ENCODE measurements at places on chromosomes 13 and 19.

DNA sequence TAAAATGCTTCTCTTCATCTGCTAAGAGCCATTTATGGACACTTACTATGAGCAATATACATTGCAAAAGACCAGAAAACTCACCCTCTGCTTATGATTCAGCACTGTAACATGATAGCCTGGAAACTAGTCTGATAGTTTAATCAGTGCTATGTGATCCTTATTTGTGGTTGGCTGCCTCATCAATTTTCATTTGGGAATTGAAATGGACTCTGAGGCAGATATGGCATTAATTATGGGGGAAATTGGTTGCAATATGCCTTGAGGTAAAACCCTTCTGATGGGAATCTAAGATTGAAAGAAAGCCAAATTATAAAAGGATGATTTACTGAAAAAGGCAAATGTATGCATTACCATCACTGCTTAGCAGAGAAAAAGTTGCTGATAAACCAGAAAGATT lies 33.5 kb downstream of the FAM216B start:
- DNase-seq: no peak

DNA sequence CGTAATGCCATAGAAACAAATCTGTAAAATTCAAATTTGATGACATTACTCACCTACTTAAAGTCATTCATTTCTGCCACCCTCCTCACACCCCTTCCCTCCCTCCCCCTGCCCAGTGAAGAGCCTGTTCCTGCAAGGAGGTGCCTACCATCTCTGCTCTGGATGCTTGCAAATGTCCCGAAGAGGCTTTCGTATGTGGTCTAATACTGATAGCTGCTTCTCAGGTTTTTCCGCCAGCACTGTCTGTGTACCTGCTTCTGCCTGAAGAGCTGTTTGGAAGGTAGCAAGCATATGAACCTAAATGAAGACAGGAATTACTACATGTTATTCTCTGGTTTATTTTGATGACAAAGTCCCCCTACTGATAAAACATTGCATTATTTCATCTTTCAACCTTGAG lies 57.1 kb downstream of the GPALPP1 start:
- no peak for DNase-seq

DNA sequence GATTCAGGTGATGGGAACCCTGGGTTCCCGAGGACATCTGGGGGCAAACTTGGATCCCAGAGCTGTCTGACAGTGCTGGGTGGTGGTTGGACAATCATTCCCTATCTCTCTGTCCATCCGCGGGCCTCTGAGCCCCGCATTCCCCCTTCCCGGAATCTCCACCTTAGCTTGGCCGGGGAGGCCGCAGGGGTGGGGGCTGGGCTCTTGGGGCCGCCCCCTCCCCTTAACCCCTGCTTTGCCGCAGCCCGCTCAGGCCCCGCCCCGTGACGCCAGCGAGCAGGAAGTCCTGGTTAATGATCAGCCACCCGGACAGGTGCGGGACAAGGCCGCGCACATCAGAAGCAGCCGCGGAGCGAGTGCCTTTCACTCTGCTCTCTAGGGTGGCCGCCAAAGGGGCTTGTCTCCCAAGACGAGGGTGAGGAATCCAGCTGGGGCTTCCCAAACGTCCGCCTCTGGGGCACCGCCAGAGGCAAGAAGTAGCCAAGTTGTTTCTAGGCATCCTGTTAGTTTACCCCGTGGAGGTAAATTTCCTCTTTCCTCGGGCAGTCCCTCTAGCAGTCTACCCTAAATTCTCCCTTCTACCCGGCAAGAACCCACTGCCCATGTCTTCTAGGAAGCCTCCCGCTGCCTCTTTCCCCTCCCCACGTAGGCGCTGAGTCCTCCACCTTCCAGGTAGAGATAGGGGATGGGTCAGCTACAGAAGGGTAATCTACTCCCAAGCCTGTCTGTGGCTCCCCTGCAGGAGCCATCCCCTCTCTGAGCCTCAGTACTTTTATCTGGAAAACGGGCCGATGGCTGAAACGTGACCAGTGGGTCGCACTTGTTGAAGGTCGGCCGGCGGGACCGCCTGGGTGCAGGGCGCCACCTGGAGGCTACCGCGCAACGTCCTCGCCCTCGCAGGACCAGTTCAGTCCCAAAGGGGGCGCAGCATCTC lies 3.0 kb downstream of the IRF2BP1 start:
- DNase-seq: peak; percentile 92

DNA sequence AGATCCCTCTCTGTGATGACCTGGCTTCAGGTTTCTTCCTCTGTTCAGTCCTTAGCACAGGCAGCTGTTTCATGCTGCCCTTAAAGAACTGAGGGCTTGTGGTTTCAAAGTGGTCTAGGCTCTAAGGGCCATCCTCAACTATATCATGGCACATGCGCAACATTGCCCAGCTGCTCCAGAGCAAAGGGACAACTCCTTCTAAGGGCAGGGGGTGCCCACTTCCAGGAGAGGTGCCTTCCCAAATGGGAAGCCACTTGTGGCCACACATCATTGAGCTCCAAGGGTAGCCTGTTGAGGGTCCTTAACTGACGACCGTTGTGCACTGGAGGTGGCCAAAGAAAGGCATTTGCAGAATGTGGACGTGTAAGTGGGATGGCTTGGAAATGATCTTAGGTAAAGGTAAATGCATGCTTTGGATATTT lies 7.3 kb downstream of the GPR183 start:
- no peak for DNase-seq

- no peak for DNase-seq
Observed at GRCh38 chr19:47057328-47057727, 8.9 kb upstream of the TMEM160 start.

DNA sequence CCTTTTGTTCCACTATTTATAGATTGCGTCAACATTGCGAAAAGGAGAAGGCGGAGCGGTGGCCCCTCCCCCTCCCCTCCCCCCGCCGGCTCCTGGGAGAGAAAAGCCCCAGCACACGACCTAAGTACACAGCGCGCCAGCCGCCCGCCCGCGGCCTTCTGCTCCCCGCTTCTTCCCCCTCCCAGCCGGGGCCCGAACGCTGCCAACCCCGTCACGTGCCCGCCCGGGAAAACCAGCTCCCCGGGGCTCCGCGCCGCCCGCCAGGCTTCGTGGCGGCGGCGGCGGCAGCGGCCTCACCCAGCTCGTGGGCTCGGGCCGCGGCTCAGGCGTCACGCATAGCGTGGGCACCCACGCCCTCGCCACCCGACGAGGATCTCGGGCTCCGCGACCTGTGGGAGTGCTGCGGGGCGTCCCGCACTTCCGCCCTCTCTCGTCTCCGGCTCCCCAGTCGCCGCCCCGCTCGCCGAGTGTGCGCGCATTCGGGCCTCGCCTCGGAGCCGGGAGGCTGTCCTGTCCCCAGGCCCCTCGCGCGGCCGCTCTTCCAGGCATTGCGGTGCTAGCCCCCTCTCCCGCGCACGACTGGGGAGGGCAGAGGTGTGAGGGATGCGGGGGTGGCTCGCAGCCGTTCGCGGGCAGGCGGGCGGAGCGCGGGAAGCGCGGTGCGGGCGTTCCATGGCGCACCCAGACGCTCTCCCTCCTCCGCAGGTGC lies 110.5 kb downstream of the KCNRG start:
- DNase-seq: peak; percentile 89

GRCh38 chr19:33437821-33438671 lies 64.5 kb downstream of the CEBPG start:
- no peak for DNase-seq

GRCh38 chr13:112186091-112186490 lies 119.1 kb downstream of the SOX1 start:
- DNase-seq: no peak

DNA sequence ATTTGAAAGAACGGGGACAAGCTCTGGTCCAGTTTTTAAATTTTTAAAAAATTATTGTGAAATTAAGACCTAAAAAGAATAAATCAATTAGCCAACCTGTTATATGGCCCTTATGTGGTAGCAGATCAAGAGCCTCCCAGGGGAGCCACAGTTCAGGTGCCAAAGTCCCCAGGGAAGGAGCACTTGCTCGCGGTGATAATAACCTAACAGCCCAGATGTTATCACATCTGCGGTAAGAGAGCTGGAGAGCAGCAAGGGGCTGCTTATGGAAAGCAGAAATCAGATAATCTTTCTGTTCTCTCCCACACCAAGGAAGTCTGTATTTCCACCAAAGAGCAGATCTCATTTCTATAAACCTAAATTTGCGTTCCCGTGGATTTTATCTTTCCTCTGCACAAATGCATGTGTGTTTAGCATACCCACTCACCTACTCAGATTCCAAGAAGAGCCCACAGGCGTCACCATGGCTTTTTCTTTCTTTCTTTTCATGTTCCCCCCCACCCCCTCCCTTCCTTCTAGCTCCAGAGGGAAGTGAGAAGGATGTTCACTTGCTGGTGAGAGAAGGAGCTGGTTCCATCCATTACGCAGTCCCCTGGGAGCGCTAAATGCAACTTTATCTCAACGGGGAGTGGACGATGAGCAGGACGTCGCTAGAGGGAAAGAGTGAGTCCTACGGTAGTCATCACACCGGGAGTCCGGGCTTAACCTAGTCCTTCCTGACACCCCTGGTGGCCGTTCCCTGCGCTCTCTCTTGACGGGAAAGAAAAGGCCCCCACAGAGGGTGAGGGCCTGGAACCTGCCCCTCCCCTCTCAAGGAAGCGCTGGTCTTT lies 1.6 kb upstream of the POU4F1 start:
- peak; percentile 16 for DNase-seq

DNA sequence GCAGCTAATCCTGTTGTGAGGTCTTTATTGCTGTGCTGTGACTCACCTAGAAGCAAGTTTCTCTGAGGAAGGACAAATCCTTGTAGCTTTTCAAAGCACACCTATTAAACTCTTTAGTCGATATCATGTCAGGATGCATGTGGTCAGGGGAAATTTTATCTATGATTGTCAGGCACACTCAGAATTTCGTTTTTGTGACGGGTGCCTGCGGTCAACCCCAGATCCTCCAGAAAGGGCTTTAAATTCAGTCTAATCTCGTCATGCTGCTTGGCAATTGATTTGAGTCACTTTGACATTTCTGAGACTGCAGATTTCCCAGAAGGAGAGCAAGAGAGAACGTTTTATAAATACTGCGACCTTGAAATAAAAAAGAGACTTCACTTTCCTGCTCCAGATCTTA lies 316.9 kb downstream of the FGF9 start:
- DNase-seq: no peak

DNA sequence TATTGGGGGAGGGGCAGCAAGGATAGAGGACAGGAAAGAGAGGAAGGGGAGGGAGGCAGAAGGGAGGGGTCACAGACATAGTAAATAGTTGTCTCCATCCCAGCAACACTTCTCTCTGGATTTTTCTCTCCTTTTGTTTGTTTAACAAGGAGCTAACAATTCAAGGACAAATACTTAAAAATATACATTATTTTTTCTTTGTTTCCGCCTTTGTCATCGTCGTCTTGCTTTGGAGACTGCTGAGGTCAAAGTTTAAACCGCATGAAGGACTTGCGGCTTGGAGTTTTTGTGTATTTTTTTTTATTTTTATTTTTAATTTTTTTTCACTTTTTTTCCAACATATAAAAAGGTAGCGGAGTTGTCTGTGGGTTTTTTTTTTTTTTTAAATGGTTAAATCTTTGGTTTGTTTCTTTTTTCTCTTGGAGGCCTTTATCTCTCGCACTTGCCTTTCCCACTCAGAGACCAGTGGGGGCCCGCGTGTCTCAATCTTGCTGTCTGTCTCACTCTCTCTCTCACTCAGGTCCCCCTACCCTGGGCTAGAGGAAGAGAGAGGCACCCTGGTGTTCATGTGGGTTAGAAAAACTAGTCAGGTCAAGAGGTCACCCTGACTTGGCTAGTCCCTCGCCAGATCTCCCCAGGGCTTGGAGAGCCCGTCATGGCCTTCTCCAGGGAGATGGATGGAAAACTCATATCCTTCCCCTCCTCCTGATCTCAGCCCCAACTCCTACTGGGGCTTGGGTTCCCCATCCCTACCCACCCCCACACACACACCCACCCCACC lies 11.0 kb downstream of the ZNF574 start:
- DNase-seq: no peak

DNA sequence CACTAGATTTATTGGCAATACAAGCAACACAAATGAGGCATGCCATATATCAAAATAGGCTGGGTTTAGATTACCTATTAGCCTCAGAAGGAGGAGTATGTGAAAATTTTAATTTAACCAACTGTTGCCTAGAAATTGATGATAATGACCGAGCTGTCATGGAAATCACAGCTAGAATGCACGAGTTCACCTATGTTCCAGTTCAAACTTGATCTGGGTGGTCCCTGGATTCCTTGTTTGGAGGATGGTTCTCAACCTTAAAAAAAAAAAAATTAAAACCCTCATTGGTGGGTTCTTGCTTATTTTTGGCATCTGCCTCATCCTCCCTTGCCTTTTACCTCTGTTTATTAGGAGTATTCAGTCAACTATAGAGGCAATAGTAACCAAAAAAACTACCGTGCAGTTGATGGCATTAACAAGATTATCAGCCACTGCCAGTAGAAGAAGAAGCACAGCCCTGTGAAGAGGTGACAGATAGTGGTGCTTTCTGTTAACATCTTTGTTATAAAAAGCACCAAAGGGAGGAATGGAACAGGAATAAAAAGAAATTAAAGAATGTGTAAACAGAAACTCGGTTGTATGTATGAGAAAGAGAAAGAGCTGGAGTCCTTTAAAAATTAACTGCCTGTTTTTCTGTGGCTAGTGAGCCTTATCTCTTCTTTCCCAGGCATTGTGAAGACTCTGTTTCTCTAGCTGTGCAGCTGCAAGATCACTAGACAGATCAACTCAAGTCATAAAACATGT lies 106.4 kb downstream of the ZNF429 start:
- peak; percentile 23 for DNase-seq

- DNase-seq: no peak
Observed at GRCh38 chr13:51112771-51113170, 1.7 kb upstream of the C13orf42 start.

GRCh38 chr19:42067315-42067888 lies 2.6 kb downstream of the GRIK5 start:
- no peak for DNase-seq

DNA sequence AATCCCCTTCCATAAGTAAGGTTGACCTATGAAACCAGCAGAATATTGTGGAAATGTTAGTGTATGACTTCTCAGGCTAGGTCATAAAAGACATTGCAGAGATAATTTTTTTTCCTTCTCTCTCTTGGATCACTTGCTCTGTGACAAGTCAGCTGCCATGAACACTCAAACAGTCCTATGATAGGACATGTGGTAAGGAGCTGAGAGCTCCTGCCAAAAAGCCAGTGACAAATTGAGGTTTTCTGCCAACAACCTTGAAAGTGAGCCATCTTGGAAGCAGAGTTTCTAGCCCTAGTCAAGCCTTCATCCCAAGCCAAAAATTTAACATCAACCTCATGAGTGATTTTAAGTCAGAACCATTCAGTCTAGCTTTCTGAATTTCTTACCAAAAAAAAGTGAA lies 270.9 kb upstream of the NBEA start:
- no peak for DNase-seq

DNA sequence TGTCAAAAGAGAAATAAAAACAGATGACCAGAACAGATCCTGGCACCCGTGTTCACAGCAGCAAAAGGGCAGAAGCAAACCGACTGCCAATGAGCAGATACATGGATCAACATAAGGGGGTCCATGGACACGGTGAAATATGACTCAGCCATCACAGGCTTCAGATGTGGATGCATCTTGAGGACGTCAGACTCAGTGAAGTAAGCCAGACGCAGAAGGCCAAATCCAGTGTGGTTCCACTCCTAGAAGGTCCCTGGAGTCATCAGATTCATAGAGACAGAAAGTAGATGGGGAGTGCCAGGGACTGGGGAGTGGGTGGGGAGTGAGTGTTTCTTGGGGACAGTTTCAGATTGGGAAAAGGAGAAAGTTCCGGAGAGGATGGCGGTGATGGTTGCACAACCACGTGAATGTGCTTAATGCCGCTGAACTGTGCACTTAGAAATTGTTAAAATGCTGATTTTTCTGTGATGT lies 28.8 kb upstream of the SEMA6B start:
- DNase-seq: no peak

- no peak for DNase-seq
Observed at GRCh38 chr13:35695448-35695770, 218.9 kb upstream of the MAB21L1 start.

Data from erythroblast (primary cell).